ENCODE measurements at places on chromosomes 5 and 9. TPM values are rescaled to one million over a fixed set of nuclear protein-coding genes. Genes with fewer than 3 reads are reported as not detected.

- peak overlapping the region; percentile 65 for H3K27ac ChIP-seq
- H3K4me3 ChIP-seq, result peak overlapping the region; percentile 90
- no peaks in the 10 kb centered on the region for H3K36me3 ChIP-seq
- peaks cover 6% of the 10 kb centered on the region for H3K4me1 ChIP-seq
- DNase-seq, result no peak
- H3K27me3 ChIP-seq, result no peaks in the 10 kb centered on the region
These were observed 623 bp upstream of the TRIM36 start for GRCh38 chr5:115170134-115170928.

- no peaks in the 10 kb centered on the region for H3K36me3 ChIP-seq
- no peaks in the 10 kb centered on the region for H3K4me1 ChIP-seq
- no peak overlapping the region for H3K27ac ChIP-seq
- DNase-seq, result no peak
These were observed 24.4 kb downstream of the OR2V2 start for GRCh38 chr5:181171782-181172181.

- no peak overlapping the region for H3K4me3 ChIP-seq
- H3K27me3 ChIP-seq, result no peaks in the 10 kb centered on the region
- H3K27ac ChIP-seq, result no peak overlapping the region
These were observed 3.3 kb downstream of the OR2Y1 start for GRCh38 chr5:180736536-180736935.

GRCh38 chr9:35732800-35733541, 505 bp downstream of the CREB3 start:
- H3K4me3 ChIP-seq, result peak overlapping the region; percentile 81
- H3K4me1 ChIP-seq, result peaks cover 17% of the 10 kb centered on the region

Gene PCDHA13
- total RNA-seq, result 0.21 TPM

Gene LHX2
- not detected for total RNA-seq
